ENCODE measurements at places on chromosomes 12 and 14.

DNA sequence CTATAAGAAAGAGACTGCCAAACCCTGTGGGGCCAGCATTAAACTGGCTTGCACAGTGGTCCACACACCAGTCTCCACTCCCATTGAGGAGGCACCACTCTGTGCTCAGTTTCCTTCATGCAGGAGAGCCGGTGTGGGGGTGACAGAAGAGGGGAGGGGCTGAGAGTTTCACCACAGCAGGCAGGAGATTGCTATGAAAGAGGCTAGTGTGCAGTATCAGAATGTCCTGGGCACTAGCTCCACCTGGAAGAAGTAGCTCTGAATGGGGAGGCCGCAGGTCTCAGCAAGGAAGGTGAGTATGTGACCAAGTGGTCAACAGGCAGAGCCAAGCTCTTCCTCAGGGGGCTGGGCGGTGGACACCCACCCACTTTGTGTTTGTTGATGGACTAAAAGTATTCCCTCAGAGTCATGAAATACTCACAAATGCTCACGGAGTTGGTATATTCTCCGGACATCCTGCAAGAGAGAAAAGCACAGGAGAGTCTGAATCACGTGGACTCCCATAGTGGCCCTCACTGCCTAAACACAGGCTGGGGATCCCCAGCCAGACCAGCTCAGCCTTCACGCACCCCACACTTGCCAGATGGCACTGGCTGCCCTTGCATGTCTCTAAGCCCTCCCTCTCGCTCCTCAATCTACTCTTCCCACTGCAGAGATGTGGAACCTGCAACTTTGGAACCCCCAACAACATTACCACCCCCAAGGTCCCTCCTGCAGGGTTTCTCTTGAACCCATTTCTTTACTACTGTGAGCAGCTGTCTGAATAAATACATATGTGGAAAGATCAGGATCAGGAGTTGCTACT lies 7.8 kb upstream of the KRT72 start:
- no peak for DNase-seq

- DNase-seq = no peak
Observed at GRCh38 chr12:44748950-44749468, 127.1 kb downstream of the NELL2 start.

DNA sequence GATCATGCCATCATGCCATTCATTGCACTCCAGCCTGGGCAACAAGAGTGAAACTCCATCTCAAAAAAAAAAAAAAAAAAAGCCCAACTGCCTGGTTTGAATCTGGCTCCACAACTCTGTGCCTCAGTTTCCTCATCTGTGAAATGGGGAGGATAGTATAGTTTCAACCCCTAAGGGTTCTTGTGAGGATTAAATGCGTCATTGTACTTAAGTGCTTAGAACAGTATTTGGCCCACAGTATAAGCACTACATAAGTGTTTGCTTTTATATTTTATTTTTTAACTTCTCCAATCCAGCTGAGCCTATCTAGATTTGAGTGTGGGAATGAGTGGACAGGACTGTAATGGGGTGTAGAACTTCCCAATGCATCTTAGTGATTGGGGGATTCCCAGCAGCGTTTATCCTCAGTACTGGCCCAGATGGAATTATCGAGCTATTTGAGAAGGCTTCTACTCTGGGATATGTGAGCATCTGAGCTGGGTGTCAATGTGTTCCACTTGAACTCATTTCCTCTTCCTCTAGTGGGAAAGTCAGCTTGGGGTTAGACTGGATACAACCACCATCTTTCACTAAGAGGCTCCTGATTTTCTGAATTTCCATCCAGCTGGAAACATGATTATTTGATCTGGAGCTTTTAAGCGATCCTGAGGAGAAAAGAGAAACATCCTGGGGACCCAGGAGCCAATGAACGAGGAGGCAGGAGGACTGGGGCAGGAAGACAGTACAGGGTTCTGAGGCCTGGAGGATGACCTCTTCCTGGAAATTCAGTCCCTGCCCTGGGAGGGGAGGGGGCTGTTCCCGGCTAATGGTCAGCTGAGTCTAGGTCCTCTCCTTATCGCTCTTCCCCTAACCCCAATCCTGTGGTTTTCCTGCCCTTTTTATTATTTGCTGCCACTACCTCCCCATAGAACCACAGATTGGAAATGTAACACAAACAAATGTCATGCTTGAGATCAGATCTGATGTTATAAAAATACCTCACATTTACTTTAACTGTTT lies 9.3 kb upstream of the ESPL1 start:
- no peak for DNase-seq

GRCh38 chr12:121673013-121673511 lies 3.6 kb upstream of the MORN3 start:
- peak; percentile 27 for DNase-seq

GRCh38 chr14:77097006-77097699 lies 905 bp upstream of the CIPC start:
- DNase-seq = no peak

DNA sequence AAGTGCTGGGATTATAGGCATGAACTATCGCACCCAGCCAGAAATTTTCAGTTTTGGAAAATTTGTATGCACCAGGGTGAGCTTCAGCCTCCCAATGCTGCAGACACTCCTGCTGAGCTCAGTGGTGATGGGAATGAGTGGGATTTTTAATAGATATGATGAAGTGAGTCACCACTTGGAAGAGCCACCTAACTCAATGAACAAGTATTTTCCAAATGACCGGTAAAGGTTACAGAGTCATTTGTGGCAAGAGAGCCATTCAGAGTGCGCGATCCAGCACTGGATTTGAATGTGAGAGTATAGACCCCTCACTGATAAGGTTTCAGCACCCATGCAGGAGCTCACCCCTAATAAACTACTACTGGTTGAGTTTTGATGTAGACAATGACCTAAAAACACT lies 100.7 kb downstream of the PPP2R5C start:
- no peak for DNase-seq

GRCh38 chr12:48586361-48586760 lies 16.5 kb upstream of the LALBA start:
- no peak for DNase-seq

- DNase-seq = no peak
Observed at GRCh38 chr12:121413917-121414316, 14.0 kb downstream of the RNF34 start.

DNA sequence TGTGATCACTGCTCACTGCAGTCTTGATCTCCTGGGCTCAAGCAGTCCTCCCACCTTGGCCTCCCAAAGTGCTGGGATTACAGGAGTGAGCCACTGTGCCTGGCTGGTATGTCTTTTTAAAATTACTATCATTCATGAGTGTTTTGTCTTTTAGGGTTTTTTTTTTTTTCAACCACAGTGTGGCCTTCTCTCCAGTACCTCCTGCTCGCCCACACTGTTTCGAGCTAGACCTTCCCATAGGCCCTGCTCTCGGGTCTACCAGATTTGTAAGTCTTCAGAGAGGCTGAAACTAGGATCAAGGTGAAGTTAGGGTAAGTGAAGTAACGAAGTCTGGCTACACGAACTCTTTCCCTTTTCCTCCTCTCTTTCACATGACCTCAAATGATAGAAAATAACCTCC lies 1.5 kb downstream of the BIN2 start:
- no peak for DNase-seq

GRCh38 chr12:51124504-51124903 lies 41.1 kb upstream of the CSRNP2 start:
- DNase-seq = no peak

- peak; percentile 52 for DNase-seq
Observed at GRCh38 chr12:76680940-76681339, 83.0 kb upstream of the ZDHHC17 start.

DNA sequence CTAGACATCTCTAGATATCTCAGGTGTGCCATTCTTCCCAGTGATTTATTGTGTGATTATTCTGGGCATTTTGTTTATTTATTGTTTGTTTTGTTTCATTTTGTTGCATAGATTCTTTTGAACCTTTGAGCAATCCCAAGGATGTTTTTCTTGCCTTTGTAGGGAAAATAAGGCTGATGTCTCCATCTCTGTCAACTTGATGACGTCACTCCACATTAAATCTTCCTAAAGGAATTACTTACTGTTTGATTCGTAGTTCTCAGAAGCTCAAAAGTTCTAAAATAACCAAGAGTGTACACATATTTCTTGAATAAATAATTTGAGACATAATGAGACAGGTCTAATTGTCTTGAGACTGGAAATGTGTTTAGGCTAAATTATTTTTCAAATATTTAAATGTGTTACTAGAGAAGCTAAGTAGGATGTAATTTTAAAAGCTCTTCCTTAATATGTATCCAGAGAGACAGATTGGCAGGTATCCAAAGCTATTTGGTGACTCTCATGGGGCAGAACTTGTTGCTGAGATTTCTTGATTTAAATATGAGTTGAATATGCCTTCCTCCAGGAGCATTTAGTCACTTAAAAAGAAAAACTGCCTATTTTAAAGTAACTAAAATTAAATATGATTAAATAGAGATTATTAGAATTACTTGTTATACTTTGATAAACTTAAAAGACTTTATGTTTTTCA lies 128.7 kb downstream of the CNTN1 start:
- DNase-seq = no peak

DNA sequence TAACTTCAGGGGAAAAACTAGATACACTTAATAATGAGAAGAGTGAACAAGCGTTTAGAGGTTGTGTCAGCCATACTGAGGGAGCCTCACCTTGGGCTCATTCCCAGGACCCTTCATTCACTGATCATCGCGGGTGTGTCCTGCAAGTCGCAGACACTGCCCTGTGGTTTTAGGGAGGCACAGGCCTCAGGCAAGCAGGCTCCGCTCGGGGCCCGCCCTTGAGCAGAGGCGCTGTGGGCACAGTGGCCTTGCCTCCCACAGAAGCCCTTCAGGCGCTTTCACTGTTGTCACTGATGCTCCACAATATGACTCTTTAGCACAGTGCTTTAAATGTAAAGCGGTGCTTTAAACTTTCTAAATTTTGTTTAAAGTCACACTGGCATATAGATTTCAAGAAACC lies 67.4 kb downstream of the DDX51 start:
- no peak for DNase-seq

GRCh38 chr12:38883629-38884134 lies 21.7 kb downstream of the CPNE8 start:
- no peak for DNase-seq
